ENCODE measurements at places on chromosomes 7 and 10.

DNA sequence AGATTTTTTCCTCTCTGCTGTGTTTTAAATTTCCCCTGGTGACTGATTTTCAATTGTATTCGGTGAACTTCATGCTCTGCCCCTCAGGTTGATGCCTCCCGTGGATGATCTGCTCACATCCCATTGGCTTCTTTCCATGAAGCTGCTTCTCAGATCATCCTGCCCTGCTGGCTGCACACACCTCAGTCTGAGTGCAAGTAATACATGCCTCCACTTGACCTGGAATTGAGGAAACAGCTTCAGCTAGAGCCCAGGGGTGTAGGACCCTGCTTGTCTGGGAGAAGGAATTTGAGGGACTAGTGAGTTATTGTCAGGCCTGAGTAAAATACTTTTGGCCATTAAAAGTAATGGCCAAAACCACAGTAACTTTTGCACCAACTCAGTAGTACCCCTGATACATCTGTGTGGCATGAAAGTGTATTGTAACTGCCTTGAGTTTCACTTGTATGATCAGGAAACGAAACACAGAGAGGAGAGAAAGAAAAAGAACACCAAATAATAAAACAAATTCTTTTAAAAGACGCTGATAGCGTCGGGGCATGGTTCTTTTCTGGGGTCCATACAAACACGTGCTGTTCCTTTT lies 49.4 kb downstream of the SPAM1 start:
- DNase-seq = no peak

DNA sequence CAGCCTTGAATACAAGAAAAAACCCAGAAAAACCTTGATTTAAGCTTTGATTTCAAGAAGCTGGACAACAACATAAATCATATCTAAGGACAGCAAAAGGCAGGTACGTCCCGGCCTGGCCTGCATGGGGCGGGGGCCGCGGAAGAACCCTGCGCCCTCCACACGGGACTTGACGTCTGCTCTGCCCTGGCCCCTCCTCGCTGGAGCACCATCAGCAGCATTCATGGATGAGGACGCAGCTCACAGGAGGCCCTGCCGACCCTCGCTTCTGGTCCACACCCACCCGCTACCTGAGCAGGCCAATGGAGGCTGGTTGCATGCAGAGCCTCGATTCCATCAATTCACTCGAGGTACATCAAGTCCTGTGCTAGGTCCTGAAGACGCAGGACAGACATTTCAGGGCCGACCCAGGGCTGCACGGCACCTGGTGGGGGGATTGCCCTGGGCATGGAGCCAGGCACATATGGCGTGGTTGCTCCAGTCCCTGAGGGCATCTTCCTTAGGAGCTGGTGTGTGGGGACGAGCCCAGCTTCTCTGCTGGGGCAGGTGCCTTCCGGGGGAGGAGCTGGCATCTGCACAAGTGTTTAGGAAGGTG lies 63.1 kb upstream of the NKX6-2 start:
- no peak for DNase-seq

DNA sequence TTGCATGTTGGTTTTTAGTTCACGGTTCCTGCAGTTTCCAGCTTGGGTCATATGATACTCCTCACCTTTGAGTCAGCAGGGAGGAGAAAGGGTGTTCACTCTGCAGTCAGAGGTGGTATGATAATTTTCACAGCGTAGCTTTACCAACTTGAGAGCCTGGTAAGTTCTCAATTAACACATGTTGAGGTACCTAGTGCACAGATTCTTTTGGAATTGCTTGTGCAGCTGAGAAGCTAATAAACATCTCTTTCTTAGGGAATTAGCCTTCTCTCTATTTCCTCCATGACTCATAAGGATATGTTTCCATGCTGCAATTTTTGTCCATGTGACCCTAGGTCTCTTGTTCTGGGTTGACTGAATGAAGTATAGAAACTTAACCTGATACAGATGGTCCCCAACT lies 166.6 kb downstream of the KIF20B start:
- DNase-seq = no peak

DNA sequence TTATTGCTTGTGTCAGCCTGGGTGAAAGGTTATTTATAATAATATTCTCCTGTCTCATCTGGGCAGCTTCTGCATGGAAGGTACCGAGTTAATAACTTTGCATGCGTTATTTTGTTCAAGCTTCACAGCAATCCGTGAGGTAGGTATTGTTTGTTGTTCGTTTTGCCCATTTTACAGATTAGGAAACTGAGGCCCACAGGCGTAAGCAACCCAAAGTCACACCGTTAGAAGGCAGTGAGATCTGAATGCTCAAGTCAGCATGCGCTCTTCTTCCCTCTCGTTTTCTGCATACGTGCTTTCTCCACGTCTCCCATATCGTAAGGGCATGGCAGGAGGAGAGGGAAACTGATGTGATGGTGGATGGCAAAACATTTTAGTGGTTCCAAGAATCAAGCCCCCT lies 34.1 kb downstream of the LHPP start:
- DNase-seq = no peak

DNA sequence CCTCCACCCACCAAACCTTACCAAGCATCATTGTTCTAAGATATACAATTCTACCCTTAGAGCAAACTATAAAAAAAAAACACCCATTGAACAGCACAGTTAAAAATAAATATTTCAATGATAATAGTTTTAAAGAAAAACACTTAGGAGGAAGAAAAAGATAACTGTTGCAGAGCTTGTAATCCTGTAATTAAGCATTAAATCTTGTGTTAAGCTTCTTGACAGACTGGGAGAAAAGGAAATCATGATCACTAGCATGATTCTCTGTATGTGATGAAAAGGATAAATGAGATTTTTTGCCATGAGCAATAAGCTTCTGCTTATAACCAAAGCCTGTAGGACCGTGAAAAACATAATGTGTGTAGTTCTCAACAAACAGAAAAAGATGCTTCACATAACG lies 289.8 kb downstream of the CACNA2D1 start:
- DNase-seq = no peak

- DNase-seq = no peak
These were observed 566.5 kb downstream of the ATRNL1 start for GRCh38 chr10:115659616-115660015.

DNA sequence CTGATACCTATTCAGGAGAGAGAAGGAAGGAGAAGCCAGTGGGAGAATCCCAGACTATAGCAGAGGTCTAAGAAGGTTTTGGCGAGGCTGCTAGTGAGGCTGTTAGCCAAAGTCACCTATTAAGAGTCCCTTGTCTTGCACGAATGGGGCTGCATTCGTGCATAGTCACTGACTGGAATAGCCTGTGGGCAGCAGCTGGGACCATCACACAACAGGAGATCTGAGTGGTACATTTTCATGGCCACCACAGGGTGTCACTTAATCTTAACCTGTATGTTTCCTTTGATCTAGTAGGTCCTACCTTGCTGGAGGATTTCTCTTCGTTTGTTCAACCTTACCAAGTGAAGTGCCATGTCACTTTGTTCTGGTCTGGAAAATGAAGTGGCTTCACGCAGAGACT lies 319.9 kb downstream of the BMPER start:
- no peak for DNase-seq

- DNase-seq = peak; percentile 12
These were observed 16.5 kb downstream of the MGMT start for GRCh38 chr10:129483430-129484010.

- DNase-seq = no peak
These were observed 52.0 kb downstream of the P4HA1 start for GRCh38 chr10:73044378-73045285.

DNA sequence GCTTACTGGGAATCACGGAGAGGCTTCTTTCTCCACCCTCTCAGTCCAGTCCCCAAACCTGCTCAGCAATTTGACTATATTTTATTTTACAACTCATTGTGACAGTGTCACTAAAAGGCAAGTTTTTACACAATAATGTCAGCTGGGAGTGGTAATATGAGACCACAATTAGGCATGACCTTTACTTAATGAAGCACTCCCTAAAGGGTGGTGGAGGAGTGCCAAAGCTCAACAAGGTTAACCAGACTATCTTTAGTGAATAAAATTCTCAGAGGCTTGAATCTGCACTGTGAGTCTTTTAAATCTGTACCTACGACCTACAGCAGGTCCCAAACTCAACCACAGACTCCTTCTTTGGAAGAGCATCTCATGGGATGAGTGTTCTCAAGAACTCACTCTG lies 215.6 kb downstream of the TAX1BP1 start:
- DNase-seq = no peak

DNA sequence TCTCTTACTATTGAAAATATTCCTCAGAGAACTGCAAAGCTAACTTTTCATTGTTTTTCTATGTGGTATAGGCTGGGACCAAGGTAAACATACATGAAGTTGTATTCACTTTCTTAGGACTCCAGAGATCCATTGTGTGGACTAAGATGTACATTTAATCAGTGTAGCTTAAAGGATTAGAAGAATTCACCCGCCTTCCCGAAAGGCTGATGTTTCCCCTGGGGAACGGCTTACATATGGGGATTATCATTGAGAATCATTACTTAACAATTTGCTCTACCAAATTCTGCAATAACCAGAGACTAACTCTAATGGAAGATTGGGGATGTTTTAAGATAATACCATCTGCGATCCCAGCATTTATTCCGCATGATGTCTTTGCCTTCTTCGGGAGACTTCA lies 257.1 kb upstream of the KIAA1217 start:
- DNase-seq = no peak

DNA sequence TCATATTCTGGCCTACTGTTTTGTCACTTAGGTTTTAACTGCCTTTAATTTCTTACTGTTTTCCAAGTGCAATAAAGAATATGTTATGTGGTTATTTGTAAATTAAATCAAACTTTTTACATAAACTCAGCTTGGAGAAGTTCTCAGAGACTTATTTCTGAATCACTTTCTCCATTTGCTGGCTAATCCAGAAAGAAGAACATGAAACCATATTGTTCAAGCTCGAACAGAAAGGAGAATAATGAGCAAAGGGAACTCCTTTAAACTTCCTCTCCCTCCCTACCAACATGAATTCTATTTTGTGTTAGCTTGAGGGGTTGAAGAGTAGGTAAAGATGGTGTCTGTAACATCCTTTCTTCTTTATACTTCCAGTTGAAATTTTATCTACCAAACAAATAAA lies 52.3 kb downstream of the SHTN1 start:
- DNase-seq = no peak

DNA sequence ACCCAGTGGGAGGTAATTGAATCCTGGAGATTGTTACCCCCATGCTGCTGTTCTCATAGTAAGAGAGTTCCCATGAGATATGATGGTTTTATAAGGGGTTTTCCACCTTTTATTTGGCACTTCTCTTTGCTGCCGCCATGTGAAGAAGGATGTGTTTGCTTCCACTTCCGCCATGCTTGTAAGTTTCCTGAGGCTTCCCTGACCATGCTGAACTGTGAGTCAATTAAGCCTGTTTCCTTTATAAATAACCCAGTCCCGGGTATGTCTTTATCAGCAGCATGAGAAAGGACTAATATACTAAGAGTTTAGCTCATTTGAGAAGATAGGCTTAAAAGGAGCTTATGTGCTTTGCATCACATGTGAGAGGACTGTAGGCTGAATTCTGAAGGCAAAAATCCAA lies 29.3 kb downstream of the TMEM248 start:
- no peak for DNase-seq

DNA sequence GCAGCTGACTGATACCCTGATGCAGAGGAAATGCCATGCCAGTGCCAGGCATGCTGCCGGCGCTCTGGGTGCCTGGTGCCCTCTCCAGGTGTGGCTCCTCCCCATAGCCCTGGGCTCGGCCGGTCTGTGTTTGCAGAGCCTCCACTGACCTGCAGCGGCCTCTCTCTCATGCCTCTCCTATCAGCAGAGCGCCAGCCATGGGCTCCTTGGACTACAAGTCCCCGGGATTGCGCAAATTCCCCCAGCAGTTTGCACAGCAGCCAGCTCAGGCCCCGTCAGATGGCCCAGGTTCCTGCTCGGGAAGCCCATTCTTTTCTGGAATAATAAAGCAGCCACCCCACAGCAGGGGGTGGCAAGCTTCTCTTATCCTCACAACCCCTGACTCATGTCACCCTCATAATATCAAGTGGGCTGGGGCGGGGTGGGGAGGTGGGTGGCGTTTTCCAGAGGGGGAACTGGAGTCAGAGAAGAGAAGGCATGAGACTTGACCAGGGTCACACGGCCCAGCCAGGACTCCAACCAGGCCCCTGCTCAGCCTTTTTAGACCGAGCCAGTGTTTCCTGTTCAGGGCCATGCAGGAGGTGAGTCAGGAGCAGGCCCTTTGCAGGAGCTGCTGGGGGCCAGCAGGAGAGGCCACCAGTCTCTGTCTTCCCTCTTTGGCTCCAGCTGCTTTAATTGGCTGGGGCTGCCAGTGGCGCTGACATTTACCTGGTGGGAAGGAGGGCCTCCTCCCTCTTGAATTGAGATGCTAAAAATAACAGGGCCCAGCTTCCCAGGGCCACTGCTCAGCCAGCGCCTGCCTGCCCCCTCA lies 58.6 kb downstream of the ZMIZ1 start:
- DNase-seq = peak; percentile 10

GRCh38 chr7:27359181-27360125 lies 116.9 kb downstream of the EVX1 start:
- DNase-seq = no peak

- no peak for DNase-seq
These were observed 699 bp downstream of the NRAP start for GRCh38 chr10:113663142-113663541.

- DNase-seq = peak; percentile 44
These were observed 35.5 kb upstream of the DGKI start for GRCh38 chr7:137882261-137882668.

DNA sequence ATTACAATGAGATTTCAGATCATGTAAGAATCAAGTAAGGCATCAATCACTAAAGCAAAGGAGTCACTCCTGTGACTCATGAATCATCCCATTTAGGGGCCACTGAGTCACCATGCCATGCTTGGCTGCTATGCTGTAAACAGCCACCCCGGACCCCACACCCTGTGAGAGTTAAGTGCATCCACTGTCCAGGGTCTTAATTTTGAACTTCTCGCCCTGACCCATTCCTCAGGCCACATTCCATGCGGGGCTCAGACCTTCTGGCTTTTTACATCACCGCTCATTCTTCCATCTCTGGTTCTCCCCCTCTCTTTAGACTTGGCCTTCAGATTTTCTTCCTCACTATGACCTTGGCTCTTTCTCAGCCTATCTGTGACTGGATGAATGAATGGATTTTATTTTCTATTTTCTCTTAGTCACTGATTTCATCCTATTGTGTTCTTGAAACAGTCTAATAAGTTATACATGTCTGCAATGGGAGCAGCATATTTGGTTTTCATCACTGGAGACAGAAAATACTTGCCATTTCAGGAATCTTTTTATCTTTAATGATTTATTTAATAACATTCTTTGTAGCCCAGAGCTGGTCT lies 239.6 kb downstream of the SKIDA1 start:
- DNase-seq = no peak

DNA sequence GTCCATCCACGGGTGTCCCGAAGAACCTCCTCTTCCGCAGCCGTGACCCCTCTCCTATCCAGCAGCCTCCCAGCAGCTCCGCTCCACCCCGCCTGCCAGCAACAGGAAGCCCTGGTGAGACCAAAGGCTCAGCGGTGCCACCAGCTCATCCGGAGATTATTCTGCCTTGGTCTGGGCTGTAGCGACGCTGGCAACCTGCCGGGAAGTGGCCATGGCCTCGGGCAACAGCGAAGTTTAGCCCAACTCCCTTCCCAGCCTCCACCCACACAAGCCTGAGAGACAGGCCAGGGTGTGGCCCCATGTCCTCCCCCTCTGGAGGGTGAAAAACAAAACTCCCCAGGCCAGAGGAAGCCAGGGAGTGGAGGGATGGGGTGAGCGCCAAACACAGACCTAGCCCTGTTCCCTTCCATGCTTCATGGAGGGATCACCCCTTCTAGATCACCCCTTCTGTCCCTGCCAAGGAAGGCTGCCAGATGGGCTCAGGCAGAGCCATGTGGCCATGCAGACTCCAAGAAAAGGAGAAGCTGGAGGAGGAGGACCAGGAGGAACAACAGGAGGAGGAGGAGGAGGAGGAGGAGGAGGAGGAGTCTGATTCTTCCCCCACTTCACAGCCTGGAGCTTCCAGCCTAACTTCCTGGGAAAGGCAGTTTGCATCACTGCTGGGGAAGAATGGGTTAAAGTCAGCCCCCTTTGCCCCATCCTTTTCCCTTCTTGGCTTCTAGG lies 918 bp downstream of the CALHM2 start:
- DNase-seq = peak; percentile 15

Data from erythroblast (primary cell).